ENCODE measurements at places on chromosomes 7 and 10.

GRCh38 chr7:4833691-4834600 is 27.9 kb downstream of the PAPOLB start:
- DNase-seq: no peak

DNA sequence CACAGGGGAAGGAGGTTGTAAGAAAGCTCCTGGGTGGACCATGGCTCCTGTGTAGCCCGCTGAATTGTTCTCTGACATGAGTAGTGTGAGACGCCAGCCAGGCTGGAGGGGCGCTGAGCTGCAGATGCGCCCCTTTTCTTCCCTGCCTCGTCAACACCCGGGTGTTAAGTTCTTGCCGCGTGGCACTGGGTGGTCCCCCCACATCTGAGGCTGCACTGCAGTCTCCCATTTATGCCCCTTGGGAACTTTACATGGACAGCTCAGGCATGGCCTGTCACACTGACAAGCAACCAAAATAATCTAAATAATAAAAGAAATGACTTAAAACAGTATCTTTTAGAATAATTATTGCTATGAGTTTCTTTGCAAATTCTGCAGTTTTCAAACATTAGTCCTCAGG is 34.6 kb upstream of the HSPA12A start:
- no peak for DNase-seq

DNA sequence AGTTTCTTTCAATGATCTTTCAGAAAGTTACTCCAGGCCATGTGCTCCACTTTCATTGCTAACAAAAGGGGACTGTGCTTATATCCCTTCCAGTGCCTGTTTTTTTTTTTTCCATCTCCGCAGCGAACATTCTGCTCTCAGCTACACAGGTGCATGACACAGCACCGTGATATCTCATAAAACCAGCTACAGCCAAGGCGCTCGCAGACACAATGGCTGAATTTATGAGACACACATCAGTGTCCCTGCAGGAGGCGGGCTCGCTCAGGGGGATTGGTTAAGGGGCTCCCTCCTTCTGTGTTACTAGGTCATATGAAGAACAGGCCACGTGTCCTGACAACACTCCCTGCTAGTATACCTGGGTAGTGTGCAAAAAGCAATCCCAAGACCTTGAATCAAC is 245.5 kb downstream of the SKAP2 start:
- no peak for DNase-seq

DNA sequence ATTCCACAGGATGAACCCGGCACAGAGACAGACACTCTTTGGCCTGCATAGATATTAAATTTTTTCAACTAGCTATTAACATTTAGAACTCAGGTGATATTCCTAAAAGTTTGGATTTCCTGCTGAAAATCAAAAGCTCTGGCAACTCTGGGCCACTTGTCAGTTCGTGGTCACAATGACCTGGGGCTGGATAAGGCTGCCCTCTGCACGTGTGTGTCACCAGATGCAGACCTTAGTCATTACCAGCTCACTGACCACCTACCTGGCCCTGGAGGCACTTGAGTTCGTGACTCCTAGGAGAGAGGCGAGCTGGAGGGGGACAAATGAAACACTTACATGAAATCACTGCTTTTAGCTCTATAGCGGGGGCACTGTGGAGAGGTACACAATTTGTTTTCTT is 126.5 kb downstream of the HIPK2 start:
- no peak for DNase-seq

DNA sequence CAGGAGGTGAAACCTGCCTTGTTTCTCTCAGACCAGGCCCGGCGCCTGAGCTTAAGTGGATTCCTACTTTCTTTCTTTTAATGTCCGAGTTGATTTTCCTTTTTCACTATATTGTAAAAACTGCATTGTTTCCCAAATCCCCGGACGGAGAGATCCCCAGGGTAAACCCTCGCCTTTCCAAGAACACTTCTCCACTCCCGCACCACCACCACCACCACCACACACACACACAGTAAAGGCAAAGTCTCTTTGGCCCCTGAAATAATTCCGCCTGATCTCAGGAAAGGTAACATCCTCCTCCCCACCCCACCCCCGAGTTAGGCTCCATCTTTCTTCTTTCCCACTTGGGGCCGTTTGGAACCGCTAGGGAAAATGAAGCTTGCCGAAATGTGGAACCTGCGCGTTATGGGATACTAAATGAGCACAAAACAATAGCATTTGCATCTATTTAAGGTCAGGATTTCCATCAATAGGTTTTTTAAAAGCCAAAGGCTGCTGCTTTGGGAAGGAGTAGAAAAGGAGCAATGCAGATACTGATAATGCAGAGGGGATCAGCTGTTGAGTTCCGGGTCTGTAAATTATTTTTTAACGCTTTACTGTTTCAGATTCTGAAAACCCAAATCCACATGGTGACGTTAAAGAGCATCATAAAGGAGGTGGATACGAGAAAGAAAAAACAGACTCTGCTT is 2.5 kb downstream of the HPSE2 start:
- no peak for DNase-seq

DNA sequence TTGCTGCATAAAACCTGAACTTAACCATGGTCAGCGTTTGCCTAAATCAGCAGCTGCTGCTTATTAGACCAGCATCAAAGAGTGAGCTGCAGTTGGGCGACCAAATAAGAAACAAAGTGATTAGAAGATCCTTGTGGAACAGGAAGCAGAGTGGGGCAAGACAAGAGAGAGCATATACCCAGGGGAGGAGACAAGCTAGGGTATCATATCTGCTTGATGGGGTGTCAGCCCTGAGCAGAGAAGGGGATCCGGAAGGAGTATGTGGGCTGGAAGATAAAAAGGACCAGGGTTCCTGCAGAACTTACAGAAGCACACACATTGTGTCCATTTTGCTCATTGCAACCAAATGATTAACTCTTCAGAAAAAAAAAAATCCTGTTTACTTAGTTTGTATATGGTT is 213.6 kb downstream of the CELF2 start:
- DNase-seq: no peak

DNA sequence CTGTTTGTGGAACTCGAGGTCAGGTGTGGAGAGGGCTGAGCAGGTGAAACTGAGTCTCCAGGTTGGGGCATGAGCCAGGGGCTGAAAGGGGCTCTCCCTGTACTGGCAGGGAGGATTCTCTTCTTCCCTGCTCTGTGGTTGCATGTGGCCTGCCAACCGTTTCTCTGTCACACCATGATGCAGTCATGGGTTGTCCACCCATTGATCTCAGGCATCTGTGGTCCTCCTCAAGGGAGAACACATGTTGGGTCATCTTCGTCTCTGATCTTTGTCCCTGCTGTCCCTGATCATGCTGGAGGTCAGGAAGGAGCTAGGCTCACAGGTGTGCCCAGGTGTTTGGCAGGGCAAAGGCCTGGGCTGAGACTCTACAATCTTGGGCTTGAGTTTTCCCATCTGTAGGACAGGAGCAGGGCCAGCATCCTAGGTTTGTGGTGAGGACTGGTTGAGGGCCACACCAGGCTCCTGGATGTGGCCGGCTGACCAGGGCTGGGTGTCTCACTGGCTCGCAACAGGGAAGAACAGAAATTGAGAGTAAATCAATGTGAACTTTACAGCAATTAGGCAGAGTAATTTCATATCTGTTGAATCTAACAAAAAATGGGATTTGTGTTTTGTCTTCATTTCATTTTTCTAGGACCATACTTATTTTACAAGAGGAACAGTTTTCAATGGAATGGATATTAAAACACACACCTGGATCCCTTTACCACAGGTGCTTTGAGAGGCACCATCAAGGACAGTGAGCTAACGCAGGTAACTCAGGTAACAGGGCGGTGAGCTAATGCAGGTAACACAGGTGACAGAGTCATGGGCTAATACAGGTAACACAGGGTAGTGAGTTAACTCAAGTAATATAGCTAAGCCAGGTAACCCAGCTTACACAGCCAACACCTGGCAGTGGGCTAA is 58.5 kb upstream of the IGFBP3 start:
- no peak for DNase-seq

- no peak for DNase-seq
Observed at GRCh38 chr10:72316748-72317435, 37.8 kb downstream of the DNAJB12 start.

DNA sequence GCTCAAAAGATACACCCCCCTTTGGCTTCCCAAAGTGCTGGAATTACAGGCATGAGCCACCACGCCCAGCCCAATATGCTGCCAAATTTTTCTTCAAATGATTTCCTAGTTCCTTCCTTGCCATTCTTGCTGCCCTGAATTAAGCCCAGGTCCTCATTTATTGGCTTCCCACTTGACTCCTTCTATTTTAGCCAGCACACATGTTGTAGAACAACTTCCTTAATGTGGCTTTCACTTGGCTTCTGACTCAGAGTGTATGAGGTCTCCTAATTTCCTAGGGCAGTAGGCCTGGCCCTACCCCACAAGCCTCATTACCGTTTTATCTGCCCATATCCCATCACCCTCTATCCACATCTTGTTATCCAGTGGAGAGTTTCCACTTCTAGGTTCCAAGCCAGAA is 21.8 kb upstream of the HIPK2 start:
- no peak for DNase-seq

Measured in naive thymus-derived CD4-positive, alpha-beta T cell (primary cell).